ENCODE measurements at places on chromosomes 11 and 22. TPM values are rescaled to one million over a fixed set of nuclear protein-coding genes. Genes with fewer than 3 reads are reported as not detected.

DNA sequence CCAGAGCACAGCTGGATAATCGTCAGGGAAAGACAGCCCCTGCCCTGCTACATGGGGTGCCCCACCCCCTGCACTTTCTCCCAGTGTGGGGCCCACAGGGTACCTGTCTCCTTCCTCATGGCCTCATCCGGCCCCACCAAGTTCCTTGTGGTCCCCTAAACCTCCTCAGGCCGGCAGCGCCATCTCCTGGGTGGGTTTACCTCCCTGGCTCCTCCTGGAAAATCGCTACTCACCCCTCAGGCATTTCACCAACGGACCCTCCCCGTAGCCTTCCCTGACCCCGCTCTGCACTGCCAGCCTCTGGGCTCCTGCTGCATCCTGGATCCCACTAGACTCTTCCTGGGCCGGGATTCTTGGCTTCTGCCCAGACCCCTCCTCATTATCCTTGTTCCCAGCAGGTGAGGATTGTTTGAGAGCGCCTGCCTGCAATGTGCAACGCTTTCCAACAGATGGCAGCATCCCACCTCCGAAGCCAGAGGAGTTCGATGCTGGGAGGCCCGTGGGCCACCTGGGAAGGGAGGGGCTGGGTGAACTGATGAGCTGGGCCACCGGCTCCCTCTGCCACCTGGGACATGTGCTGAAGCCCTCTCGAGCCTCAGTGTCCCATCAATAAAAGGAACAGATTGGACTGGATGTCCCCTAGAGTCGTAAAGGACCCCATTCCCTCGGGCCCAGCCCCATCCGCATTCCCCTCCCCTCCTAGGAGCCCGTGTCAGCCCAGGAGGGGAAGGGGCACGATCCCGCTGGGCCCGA, 44.2 kb upstream of the TTLL12 start:
- DNase-seq: peak; percentile 68

GRCh38 chr11:67354075-67355022, 1.0 kb upstream of the POLD4 start:
- no peak for DNase-seq

DNA sequence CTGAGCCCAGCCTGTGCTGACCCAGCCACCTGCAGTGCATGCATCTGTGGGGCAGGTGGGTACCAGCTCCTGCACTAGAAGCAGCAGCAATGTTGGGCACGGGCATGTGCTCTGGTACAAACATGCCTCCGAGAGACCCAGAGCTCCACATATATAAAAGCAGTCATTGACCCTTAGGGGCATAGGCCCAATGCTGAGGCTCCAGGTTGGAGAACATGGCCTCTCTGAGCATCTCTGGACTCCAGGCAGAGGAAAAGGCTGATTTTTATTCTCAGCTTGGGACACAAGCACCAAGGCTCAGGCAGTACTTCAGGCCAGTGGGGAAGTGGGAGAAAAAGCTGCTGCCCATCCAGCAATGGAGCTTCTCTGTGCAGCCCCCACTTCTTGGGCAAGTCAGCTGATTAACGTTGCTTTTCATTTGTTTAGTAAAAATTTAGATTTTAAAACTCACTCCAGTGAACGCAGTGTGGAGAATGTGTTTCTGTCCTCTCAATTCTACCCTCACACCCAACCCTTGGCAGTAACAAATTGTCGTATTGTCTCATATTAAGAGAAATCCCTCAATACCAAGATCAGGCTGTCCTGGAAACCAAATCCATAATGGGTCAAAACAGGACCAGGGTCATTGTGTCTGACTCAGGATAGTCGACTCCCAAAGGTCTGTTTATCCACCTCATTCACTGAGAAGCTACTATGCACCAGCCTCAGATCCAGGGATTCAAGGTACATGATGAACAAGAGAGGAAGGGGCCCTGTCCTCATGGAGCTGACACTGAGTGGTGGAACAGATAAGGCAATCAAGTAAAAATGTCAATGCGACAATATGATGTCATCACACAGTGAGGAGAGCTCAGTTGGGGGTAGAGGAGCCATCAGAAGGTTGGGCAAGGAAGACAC, 50.6 kb upstream of the TOP3B start:
- no peak for DNase-seq

DNA sequence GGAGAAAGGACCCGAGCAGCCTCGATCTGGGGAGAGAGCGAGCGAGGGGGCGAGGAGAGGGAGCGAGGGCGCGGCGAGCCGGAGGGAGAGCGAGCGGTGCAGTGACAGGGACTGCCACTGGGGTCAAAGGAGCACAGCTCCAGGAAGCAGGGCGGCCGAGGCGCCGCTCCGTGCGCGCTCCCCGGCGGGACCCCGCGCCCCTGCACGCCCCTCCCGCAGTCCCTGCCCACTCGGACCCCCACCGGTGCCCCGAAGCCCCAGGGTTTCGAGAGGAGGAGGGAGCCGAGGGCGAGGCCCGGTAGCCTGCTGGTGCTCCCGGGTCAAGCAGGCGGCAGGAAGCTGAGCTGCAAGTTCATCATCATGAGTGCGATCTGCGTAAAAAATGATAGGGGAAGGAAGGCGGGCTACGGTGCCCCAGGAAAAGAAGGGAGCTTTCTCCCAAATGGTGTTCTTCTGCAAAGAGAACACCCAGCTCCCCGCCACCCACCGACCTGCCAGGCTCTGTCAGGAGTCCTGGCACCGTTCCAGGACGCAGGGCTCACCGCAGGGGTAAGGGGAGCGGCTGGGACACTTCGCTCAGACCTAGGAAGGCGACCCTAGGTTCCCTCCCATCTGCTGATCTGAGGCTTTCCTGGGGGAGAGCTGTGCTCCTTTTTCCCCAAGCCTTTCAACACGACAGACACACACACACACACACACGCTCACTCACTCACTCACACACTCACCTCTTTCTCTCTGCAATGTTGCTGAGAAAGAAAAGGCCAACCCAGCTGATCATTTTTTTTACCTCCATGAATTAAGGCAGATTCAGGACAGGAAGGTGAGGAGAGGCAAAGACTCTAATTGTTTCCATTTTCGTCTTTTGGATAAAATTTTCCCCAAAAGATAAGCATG, at the start of gene MPPED2:
MPPED2 (minus strand) TSS at position 103 of the 894 bp plus-strand sequence. CDS start 5,980 bp downstream, outside the sequence.
- DNase-seq: no peak

GRCh38 chr22:17106161-17106784, 14.9 kb downstream of the TMEM121B start:
- DNase-seq: no peak

DNA sequence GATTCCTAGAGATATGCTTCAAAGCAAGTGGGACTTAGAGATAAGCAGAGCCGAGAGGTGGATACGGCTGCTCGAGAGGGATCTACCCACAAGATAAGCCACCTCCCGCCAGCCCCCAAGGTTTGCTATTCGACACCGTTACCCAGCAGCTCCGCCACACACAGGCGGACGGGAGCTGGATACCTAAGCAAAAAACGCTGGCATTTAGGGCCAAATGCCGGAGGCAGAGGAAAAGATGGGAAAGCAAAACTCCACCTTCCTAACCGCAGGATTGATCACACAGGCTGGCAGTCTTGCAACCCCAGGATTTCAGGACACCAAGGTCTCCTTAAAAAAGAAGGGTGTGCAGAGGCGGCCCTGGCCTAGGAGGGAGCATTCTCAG, 709 bp downstream of the FTH1 start:
- DNase-seq: no peak

DNA sequence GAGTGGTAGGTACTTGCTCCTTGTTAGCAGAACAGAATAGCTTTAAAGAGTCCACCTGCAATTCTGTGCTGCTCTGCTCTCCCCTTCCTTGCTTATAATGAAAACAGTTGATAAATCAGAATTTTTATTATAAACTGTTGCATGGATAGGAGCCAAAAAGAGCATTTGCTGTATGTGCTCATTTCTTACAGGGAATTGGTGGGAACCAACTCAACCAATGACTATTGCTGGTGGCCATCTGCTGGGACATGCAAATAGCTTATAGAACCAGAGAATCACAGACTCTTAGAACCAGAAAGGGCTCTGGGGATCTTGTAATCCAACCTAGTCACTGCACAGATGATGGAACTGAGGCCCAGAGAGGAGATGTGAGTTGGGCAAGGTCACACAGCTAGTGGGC, 43.1 kb upstream of the NECTIN1 start:
- DNase-seq: no peak

DNA sequence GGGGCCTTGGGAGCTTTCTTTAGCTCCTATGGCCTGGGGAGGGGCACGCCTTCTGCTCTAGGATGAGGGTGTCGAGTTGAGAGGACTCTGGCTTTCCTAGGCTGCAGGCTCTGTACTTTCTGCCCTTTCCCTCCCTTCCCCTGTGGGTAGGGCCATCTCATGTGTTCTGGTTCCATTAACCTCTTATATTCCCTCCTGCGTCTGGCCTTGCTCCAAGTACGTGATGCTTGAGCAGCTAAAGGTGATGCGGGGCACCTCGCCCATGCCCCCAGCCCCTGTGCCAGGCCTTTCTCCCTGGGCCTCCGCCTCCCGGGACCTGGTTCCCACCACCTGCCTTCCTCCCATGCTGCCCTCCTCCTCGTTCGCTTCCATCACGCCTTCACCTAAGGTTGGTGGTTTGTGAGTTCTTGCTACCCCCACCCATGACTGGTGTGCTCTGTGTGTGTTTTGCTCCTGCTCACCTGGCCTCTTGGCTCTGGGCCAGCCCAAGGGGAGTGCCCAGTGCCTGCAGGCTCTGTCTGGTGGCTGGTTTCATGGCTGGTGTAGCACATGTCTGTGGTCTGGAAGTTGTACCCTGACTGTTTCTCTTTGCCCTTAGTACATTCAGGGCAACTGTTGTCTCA, 34.1 kb downstream of the PHLDB1 start:
- DNase-seq: no peak

- no peak for DNase-seq
Observed at GRCh38 chr11:75031224-75031753, 42.6 kb downstream of the NEU3 start.

- DNase-seq: no peak
Observed at GRCh38 chr11:86954269-86955110, 705 bp downstream of the FZD4 start.

DNA sequence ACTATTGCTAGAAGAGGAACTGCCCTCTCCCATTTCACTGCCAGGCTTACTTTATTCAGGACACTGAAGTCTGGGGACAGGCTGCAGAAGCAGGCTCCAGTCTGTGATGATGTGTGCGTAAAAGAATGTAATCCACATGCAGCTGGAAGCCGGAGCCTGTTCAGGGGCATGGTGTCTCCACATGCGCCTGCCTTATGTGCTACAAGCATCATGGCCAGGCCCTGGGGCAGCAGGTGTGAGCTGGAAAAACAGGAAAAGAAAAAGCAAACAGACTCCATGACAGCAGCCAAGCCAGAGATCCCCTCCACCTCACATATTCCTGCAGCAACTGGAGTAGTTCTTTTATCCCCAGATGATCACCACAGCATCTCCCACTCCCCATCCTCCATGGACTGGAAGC, 33.4 kb downstream of the ARFGAP2 start:
- no peak for DNase-seq

DNA sequence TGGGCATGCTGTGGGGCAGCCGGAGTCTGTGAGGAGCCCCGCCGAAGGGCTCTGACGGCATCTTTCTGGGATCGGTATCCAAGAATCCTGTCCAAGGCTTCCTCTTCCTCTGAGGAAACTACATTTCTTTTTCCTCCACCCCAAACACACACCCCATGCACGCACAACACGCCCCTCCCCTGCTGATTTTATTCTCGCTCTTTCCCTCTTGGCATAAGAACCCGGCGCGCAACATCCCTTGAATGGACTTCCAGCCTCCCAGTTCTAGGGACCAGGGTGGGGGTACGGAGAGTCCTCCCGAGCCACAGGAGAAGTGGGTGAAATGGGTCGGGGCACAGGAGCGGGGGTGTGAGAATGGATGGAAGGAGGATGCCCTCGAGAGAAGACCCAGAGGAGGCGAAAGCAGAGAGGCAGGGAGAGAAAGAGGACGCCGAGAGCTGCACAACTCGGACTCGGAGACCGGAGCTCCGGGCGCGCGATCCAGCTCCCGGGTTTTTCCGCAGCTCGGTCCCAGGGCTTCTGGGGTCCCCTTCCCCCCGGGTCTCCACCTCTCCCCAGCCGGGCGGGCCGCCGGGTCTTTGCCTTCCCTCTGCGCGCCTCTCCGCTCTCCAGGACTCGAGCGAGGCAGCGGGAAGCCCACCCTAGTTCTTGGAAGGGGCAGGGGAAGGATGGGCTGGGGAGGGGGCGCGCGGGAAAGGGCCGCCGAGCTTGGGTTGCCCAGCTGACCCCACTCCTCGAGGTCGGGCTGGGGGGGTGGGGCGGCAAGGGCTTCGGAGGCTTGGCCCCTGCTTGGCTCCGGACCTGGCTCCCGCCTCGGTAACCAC, 1.5 kb upstream of the LARGE1 start:
- no peak for DNase-seq

The IGF2 gene
- total RNA-seq: 12.5 TPM

The HBG2 gene
- total RNA-seq: 5.8 TPM

The DNHD1 gene
- total RNA-seq: 6.7 TPM

The FGF4 gene
- total RNA-seq: not detected

The CRACR2B gene
- 0.18 TPM for total RNA-seq
